ENCODE measurements at places on chromosomes 13 and 19.

DNA sequence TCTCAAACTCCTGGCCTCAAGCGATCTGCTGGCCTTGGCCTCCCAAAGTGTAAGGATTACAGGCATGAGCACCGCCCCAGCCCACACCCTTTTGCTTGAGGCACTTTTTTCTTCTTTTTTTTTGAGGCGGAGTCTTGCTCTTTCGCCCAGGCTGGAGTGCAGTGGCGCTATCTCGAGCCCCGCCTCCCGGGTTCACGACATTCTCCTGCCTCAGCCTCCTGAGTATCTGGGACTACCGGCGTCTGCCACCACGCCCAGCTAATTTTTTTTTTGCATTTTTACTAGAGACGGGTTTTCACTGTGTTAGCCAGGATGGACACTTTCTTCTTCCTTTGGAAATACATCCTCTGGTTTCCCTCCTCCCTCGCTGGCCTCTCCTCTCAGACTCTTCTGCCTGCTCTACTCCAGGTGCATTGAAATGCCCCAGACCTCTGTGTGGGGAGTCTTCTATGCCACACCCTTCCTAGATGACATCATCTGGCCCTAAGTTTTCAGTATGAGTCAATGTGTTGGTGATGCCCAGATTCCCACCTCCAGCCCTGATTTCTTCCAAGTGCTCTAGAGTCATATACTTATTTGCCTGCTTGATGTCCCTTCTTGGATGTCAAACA lies 20.7 kb upstream of the TPT1 start:
- DNase-seq: no peak

- no peak for DNase-seq
Measured at GRCh38 chr13:21243045-21243897, 66.8 kb downstream of the MRPL57 start.

- no peak for DNase-seq
Measured at GRCh38 chr19:7789447-7789846, 26.4 kb downstream of the CLEC4M start.

DNA sequence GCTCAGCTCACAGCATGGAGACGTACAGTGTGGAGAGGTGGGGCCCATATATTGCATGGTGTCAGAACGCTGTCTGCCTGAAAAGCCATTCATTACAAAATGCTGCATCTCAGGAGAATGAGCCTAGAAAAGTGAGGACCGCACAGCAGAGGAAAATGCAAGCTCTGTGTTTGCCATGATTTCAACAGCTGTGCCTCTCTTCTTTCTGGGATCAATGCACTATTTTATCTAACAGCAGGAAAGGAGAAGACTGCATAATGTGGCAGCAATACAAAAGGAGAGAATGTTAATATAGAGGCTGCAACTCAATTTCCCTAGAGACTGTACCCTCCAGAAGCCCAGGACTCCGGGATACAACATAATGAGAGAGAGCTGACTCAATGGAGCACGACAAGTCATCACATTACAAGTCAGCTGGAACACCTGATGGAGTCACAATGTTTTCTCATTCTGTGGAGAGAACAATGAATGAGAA lies 368.0 kb downstream of the FGF14 start:
- DNase-seq: no peak
